Stimulated activated CD8-positive, alpha-beta memory T cell treated with anti-CD3 and anti-CD28 coated beads, Interleukin-2, amount 100 ng/mL, for 48 hours (primary cell): ENCODE measurements at places on chromosomes 6 and 20.

- DNase-seq, result no peak
Measured at GRCh38 chr6:110307368-110307767, 50.8 kb downstream of the METTL24 start.

DNA sequence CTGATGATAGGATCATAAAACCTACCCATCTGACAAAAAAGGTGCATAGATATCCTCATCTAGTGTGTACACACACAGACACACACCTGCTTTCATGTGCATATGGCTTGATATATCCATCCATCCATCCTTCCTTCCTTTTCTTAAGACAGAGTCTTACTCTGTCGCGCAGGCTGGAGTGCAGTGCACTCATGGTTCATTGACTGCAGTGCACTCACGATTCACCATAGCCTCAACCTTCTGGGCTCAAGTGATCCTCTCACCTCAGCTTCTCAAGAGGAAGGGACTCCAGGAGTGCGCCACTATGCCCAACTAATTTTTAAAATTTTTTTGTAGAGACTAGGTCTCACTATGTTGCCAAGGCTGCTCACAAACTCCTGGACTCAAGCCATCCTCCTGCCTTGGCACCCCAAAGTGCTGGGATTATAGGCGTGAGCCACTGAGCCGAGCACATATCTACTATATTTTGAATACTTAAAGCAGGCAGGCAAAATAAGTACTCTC lies 27.1 kb downstream of the ADNP start:
- no peak for DNase-seq

GRCh38 chr6:154736618-154737259 lies 3.5 kb downstream of the SCAF8 start:
- DNase-seq, result no peak

- no peak for DNase-seq
Measured at GRCh38 chr6:160127270-160128124, 5.9 kb downstream of the SLC22A1 start.

GRCh38 chr6:27977387-27977786 lies 20.3 kb downstream of the OR2B6 start:
- DNase-seq, result no peak

- DNase-seq, result no peak
Measured at GRCh38 chr6:37547564-37548061, 47.9 kb upstream of the CCDC167 start.

DNA sequence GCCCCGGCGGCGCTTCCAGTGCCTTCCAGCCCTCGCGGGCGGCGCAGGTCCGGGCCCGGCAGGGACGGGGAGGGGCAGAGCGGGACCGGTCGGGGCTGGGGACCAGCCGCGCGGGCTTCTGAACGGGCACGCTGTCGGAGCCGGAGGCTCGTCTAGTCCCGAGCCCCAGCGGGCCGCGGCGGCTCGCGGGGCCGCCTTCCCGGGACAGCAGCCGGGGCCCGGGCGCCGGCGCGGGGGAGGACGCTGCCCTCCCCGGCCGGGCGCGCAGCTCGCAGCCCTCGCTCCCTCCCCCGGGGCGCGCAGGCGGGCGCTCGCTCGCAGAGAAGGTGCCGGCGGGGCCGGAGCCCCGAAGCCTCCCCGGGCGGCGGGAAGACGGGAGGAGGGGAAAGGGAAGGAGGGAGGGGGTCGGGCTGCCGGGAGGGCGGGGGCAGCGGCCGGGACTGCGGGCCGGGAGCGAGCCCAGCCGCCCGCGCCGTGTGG lies 696 bp upstream of the SIRPA start:
- no peak for DNase-seq

DNA sequence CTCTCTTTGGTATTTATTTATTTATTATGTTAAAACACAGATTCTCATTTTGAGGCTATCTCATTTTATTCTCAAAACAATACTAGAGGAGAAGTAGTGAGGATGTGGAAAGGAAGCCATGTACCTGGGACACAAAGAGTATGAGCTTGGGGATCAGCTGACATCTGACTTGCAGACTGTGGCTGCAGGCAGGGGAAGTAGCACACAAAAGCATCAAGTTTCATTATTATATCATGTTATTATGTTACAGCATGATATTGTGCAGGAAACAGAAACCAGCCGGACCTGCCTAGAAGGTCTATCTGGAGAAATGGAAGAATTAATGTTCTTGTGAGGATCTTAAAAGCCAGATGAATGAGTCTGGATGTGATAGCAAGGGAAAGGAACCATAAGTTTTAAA lies 248.2 kb downstream of the KHDC1L start:
- DNase-seq, result no peak

GRCh38 chr6:128516514-128516898 lies 3.9 kb downstream of the PTPRK start:
- no peak for DNase-seq

- DNase-seq, result no peak
Measured at GRCh38 chr6:815348-815738, 122.4 kb upstream of the EXOC2 start.

- no peak for DNase-seq
Measured at GRCh38 chr6:115363379-115363778, 697.3 kb downstream of the FRK start.

GRCh38 chr6:144064402-144065212 lies 30.8 kb downstream of the SF3B5 start:
- peak; percentile 61 for DNase-seq

- no peak for DNase-seq
Measured at GRCh38 chr20:61925555-61926252, 140.0 kb downstream of the TAF4 start.

- DNase-seq, result no peak
Measured at GRCh38 chr6:22030730-22031619, 265.9 kb downstream of the PRL start.

DNA sequence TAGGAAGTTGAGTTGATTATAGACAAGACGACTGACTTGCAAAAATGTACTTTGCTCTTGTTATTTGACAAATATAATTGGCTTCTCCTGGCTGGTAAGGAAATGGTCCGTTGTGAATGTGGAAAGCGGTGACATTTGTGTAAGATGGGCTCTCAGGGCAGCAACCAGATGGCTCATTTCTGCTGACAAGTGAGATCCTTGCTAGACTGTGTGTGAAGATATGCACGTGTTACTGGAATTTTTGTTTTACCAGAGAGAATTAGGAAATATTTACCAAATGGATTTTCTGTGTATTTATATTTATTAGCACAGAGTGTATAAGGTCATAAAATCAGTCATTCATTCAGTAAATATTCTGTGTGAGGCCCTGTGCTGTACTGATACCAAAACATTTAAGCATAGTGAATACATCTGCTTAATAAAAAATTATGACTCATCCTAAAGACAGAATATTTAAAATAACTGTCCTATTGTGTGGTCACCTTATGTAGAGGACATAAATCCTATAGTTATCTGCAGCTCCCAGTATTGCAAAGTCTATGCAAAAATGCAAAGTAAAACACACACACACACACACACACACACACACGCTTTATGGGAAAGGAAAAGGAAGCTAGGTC lies 109.9 kb upstream of the ASF1A start:
- no peak for DNase-seq

GRCh38 chr20:17940224-17940971 lies 28.2 kb downstream of the SNX5 start:
- DNase-seq, result no peak

GRCh38 chr6:55033016-55033546 lies 141.2 kb upstream of the HCRTR2 start:
- no peak for DNase-seq

DNA sequence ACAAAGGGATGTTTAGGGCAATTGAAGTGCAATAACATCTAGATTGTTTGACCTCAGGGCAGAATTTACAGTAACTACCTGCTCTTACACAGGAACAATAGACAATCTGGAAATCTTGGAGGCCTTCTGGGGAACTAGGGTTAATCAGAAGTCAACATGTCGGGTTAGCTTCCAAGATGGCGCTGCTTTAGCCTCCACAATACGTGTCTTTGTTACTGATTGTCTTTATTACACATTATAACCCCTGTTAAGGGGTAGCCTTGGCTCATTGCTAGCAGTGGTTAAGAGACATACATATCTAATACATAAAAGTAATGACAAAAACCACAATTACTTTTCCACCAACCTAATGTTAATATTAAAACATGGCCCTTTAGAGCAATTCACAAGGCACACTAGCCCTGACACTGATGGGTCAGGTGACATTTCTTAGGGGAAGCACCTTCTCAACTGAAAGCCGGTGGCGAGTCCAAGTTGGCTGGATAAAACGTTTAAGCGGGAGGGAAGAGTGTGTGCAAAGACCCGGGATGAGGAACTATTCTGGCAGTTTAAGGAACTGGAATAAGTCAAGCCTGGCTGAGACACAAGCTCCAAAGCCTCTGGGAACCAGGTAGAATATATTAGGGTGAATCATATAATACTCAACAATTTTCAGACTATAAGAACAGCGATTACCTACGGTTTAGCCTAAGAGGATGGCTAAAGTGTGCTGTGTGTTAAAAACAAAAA lies 236.9 kb downstream of the BCAS1 start:
- DNase-seq, result no peak

DNA sequence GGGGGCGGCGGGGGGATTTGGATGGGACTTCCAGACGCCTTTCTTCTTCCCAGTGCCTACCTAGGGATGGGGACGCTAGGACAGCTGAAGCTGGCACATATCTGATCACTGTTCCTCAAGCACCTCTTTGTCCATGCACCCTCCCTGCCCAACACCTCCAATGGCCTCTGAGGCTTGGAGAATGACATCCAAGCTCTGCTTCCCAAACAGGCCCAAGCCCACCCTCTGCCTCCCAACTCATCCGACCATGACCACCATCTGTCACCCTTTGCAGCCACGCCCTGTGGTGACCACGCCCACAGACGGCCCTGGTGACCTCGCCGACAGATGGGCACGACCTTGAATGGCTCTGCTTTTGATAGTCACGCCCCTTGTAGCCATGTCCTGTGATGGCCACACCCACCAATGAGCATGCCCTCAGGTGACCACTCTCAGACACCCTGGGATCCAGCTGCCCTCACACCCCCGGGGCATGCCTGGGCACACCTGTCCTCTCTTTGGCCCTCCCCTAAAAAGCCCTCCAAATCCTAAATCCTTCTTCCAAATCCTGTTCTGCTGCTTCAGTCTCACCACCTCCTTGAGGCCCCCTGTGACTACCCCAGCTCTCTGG lies 51.0 kb downstream of the SSR1 start:
- DNase-seq, result no peak

DNA sequence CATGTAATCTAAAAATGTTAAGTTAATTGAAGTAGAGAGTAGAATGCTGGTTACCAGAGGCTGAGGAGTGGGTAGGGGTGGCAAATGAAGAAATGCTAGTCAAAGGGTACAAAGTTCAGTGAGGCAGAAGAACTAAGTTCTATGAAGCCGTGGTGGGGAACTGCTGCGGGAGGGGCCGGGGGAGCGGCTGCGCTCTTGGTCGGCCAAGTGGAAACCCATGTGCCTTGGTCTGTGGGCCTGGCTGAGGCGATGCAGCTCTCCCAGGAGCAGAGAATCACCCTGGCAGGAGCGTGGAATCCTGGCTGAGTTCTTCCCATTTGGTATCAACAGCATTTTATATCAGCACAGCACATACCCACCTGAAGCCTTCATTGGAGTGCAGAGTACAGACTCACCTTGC lies 22.3 kb downstream of the TTLL2 start:
- no peak for DNase-seq

GRCh38 chr6:2231438-2231837 lies 14.0 kb downstream of the GMDS start:
- no peak for DNase-seq

GRCh38 chr20:4947817-4948559 lies 53.3 kb downstream of the SLC23A2 start:
- DNase-seq, result no peak

GRCh38 chr20:54190217-54190616 lies 16.4 kb upstream of the CYP24A1 start:
- no peak for DNase-seq

DNA sequence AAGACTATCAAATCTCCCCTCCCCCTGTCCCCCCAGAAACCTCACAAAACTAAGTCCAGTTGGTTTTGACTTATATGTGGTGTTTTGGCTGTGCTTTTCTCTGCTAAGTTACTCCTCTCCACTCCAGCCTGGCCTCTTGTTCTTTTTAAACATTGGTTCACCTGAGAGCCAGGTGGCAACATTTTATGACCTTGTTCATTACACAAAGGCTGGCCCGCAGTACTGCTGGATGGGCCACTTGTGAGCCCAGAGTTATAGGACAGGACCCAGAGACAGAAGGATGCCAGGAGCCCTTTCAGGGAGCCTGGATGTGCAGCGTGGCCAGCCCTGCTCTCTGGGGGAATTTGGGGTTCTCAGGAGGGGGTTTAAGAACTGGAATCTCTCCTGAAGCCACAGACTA lies 90.0 kb downstream of the RAMACL start:
- DNase-seq, result no peak

DNA sequence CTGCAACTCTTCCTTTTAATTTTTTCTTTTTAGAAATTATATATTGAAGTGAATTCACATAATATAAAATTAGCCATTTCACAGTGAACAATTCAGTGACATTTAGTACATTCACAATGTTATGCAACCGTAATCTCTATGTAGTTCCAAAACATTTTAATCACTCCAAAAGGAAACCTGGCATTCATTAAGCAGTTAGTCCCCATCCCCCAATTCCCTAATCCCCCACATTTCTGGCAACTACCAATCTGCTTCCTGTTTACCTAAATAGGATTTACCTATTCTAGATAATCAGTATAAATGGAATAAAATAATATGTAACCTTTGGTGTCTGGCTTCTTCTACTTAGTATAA lies 8.5 kb upstream of the DDX27 start:
- DNase-seq, result no peak

DNA sequence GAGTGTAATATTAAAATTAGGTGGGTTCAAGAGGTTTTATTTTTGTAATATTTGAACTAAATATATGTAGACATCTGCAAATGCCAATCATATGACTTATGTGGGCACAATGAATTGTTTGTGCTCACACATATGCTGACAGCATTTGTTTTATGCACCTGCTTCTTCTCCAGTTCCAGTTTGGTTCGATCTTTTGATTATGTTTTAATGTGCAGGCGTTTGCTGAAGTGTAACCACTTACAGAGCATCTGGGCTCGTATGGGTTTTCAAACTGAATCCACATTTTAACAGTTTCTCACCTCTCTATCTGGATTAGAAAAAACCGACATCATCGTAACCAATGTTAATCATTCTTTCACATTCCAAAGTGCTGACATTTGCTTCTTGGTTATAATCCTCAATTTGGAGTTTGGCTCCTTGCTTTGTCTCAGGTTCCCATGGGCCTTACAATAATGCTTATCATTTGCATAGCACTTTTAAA lies 129.1 kb upstream of the SPACA1 start:
- no peak for DNase-seq

GRCh38 chr6:143727035-143727434 lies 49.3 kb downstream of the PHACTR2 start:
- no peak for DNase-seq

DNA sequence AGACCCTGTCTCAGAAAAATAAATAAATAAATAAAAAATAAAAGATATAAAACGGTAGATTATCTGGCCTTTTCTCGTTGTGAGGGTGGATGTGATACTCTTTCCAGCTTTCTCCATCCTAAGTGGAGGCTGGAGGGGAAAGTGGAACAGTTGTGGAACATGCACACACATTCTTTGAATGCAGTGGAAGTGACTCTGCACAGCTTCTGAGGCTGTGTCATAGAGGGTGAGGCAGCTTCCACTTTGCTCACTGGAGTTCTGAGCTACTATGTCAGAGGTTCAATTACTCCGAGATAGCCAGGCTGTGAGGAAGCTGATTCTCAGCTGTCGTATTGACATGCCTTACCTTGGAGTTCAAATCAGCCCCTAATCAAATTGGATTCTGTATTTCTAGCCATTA lies 82.2 kb downstream of the CHMP4B start:
- DNase-seq, result no peak

GRCh38 chr6:15326067-15326614 lies 80.3 kb downstream of the JARID2 start:
- DNase-seq, result no peak
